Activated CD4-positive, alpha-beta T cell treated with anti-CD3 and anti-CD28 coated beads, Interleukin-2, Interleukin-6, amounts not matched to agents 100 ng/mL and 50 ng/mL, durations not matched to agents 16 hours and 8 hours (primary cell): ENCODE measurements at places on chromosomes 12 and 14.
A peak's percentile ranks its signal among the peaks of the same experiment; 100 is the strongest.

DNA sequence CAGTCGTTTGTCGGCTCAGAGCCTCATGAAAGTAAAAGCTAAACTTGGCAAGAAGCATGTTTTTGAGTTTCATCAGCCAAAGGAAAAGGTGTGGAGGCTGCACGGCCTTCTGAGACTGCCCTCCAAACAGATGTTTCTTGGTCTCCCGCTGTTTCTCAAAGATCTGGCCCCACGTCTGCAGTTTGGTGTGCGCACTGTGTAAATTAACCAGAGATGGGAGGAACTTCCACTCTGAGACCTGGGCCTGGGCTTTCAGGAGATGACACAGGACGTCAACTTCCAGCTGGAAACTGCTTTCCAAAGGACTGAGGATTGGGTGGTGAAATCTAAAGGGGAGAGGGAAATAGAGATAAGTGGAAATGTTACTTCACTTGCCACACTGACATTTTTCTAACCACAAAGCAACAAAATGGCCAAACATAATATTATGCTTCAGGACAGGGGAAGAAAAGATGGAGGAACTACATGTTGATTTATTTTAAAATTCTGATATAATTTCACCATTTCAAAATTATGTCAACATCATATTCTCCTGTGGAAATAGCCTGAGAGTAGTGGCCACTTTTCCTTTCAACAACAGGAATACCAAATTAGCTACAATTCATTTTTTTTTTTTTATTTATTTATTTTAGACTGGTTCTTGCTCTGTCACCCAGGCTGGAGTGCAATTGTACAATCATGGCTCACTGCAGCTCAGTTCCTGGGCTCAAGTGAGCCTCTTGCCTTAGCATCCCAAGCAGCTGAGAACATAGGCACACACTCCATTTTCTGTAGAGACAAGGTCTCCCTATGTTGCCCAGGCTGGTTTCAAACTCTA, 27.6 kb downstream of the KICS2 start:
- DNase-seq, result no peak

DNA sequence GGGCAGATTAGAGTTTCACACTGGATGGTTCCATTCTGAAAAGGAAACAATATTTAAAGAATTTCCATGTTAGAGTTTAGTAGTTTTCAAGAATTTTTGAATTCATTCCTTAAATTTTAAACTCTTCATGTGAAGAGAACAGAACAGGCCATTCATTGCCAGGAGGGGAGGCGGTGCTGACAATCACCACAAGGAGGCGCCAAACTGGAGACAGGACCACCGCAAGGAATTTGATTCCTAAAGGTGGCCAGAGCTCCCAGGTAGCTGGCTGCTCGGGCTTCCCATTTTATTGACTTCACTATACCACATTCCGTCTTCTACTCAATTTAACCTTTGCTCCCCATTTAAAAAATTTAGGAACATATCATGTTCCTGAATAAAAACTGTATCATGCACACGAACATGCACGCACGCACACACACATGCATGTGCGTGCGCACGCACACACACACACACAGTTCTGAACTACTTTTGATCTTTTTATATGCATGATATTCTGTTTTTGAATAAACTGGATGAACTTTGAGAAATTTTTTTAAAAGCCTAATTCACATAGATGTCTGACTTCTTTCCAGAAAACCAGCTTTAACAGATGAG, 101.2 kb downstream of the NELL2 start:
- peak; percentile 60 for DNase-seq

- DNase-seq, result no peak
Observed at GRCh38 chr12:88628856-88629509, 48.7 kb upstream of the KITLG start.

- no peak for DNase-seq
Observed at GRCh38 chr12:29858270-29858786, 74.6 kb upstream of the TMTC1 start.

GRCh38 chr14:103629503-103630121, 601 bp downstream of the KLC1 start:
- DNase-seq, result peak; percentile 64

DNA sequence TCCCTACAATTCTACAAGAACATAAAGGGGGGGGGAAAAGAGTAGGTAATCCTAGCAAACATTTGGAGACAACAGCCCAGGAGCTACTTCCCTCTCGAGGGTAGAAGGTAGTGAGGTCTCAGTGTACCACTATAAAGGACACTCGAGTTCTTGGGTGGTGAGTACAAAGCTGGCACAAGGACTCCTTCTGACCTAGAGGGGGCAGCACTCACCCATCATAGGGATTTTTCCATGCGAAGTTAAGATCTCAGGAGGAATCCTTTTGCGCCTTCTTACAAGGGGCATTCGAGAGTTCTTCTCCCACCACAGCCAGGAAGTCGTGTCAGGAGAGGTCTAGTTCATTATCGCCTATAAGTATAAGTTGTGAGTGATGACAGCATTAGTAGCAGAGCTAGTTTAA, 200.2 kb upstream of the RBM19 start:
- peak; percentile 1 for DNase-seq

- DNase-seq, result no peak
Observed at GRCh38 chr12:3712209-3712992, 40.5 kb downstream of the CRACR2A start.

DNA sequence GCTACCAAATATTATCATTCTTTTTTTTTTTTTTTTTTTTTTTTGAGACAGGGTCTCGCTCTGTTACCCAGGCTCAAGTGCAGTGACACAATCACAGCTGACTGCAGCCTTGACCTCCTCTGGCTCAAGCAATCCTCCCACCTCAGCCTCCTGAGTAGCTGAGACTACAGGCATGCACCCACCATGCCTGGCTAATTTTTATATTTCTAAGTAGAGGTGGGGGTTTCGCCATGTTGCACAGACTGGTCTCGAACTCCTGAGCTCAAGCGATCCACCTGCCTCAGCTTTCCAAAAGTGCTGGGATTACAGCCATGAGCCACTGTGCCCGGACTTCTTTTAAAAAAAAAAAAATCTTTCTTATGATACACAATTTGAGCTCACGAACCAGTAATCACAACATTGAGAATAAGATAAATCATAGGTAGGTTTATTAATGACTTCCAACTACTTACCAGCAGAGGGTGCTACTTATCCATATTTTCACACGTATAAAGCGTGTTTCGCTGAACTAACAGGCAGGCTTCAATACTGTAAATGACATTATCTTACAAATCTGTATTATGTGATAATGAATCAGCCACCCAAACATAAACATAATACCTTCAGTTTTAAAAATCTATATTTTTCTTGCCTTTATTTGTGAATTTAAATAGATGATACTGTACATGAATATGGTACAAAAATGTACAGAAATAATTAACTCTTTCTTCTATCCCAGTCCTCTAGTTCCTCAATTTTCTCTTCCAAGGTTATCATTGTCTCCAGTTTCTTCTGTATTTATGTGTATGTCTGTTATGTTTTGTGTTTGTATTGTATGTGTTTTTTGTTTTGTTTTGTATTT, 42.5 kb upstream of the BCAT1 start:
- peak; percentile 69 for DNase-seq

DNA sequence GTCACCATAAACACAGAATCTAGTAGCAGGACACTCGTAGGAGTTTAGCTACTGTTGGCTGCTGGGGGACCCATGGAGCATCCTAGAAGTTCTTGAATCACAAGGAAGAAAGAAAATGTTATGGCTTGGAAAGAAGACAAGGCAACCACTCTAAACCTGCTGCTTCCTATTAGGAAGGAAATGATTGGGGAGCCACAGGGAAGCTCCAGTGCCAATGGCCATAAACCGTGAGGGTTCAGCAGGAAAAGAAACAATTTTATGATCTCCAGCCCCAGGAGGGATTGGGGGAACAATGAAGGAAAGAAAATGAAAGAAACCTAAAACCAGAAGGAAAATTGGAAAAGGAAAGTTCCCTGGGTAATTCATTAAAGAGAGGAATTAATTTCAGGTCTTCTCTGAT, 372.0 kb downstream of the FUT8 start:
- DNase-seq, result no peak

GRCh38 chr12:4449851-4450221, 4.2 kb upstream of the FGF6 start:
- DNase-seq, result no peak

DNA sequence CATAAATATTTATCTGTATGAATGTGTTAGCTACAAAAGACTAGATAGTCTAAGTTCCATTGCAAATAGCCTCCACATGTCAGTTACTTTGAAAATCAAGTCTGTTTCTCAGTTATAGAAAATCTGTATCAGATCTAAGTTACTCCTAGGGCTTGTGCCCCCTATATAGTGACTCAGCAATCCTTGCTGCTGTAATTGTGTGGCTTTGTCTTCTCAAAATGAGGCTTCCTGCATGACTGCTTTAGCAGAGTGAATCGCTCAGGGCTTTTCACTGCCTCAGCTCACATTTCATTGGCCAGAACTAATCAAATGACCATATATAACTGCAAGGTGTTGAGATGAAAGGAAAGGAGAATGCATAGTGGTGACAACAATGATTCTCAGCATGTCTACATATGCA, 552.2 kb upstream of the STXBP6 start:
- DNase-seq, result no peak

DNA sequence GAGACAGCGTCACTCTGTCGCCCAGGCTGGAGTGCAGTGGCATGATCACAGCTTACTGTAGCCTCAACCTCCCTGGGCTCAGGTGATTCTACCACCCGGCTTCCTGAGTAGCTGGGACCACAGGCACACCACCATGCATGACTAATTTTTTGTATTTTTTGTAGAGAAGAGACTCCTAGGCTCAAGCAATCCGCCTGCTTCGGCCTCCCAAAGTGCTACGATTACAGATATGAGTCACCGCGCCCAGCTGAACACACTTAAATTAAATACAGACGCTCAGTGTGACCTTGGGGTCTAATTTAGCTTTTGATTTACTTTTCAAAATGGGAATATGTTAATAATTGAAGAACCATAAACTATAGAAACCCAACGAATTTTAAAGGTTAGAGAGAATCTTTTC, 77.2 kb downstream of the C2CD5 start:
- no peak for DNase-seq

DNA sequence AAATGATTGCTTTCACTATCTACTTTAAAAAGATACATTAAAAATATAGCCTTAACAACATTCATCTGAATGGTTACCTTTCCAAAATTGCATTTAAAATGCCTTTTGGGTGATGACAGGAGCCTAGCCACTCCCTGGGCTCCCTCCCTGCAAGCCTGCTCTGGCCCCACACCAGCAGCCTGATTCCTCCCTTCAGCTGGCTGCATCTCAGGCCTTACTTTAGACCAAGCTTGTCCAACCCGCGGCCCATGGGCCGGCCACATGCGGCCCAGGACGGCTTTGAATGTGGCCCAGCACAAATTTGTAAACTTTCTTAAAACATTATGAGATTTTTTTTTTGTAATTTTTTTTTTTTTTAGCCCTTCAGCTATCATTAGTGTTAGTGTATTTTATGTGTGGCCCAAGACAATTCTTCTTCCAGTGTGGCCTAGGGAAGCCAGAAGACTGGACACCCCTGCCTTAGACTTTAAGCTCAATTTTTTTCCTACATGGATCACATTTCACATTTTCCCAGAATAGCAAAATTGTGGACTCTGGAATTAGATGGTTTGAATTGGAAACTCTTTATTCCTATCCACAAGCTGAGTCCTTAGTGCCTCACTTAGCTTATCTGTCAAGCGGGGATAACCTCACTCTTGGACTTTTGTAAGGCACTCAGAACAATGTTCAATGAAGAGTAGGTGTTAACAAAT, 124.4 kb downstream of the MYRFL start:
- DNase-seq, result no peak

GRCh38 chr12:28879379-28879778, 269.7 kb upstream of the FAR2 start:
- DNase-seq, result no peak

GRCh38 chr12:55847603-55848291, 5.0 kb upstream of the MMP19 start:
- DNase-seq, result peak; percentile 41

- no peak for DNase-seq
Observed at GRCh38 chr14:101502761-101503392, 58.4 kb upstream of the DIO3 start.

DNA sequence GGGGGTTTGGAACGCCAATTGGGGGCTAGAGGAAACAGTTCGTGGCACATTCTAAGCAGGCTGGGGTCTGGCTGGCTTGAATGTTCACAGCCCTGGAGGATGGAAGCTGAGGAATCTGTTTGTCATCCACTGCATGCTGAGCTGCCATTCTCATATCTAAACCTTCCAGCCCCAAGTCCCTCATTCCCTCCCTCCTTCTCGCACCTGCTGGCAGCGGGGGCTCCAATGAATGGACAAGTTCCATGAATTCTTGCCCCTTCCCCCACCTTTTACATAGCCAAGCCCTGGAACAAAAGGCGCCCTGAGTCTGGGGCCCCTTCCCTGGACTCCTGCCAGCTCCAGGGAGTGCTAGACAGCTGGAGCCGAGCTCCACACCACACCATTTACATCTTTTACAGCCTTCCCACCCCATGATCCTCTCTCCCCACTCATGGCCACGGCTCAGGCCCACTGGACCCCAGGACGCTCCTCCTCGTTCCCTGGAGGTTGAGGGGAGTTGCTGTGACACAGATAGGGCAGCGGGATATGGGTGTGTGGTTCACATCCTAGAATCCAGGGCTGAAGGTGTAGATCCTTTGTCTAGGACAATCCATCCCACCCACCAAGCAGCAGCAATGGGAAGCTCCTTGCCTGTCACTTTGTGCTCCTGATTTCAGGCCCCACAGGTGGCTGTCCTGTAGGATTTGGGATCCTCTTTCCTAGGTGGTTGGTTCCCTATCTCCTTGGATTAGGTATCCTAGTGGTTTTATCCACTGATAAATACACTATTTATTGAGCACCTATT, 21.7 kb upstream of the VRTN start:
- no peak for DNase-seq

DNA sequence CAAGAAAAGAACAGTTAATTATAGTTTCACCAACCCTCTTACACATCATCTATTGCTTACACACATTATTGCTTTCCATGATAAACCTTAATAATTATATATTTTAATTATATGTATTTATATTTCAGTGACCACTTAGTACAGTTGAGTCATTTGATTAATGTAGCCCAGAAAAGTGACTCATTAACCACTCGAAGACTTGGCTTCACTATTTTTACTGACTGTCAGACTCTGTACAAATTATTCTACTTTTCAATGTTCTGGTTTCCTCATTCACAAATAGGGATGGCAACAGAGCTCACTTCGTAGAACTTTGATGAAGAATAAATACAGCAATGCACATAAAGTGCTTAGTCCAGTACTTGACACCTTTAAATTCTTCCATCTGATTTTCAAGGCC, 98.3 kb downstream of the CFAP54 start:
- no peak for DNase-seq

GRCh38 chr12:6966351-6966750, 4.1 kb downstream of the PHB2 start:
- no peak for DNase-seq

- peak; percentile 18 for DNase-seq
Observed at GRCh38 chr14:53953828-53954550, 2.6 kb downstream of the BMP4 start.

- no peak for DNase-seq
Observed at GRCh38 chr14:104385531-104386101, 193.9 kb upstream of the C14orf180 start.

DNA sequence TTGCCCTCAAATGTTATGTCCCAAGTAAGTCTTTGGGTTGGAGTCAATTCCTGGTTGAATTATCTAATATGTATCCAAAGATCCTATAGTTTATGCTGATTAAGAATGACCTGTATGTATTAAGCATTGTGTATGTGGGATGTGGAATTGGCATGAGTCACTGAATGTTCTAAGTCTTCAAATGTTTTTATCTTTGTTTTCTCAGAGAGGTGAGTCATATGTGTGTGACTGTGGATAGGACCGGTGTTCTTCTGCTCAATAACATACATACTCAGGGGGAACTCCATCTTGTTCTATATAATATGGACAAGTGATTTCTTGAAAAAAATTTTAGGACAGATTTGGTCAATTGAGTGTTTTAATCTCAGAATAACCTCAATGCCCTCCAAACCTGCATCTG, 57.9 kb downstream of the NAV3 start:
- no peak for DNase-seq
